ENCODE measurements at places on chromosomes 1 and 21. TPM values are rescaled to one million over a fixed set of nuclear protein-coding genes. Genes with fewer than 3 reads are reported as not detected.

KIF2C gene
- total RNA-seq = 25.1 TPM

LMX1A gene
- total RNA-seq = not detected

RNU1-1 gene
- under 0.01 TPM for total RNA-seq

LDLRAD1 gene
- total RNA-seq = not detected

KIRREL1 gene
- total RNA-seq = 103 TPM
